Right cardiac atrium (tissue), 5 donors: ENCODE measurements at places on chromosomes 1 and 21.

- DNase-seq: no peak
These were observed 65.1 kb upstream of the DUSP10 start for GRCh38 chr1:221806984-221807383.

DNA sequence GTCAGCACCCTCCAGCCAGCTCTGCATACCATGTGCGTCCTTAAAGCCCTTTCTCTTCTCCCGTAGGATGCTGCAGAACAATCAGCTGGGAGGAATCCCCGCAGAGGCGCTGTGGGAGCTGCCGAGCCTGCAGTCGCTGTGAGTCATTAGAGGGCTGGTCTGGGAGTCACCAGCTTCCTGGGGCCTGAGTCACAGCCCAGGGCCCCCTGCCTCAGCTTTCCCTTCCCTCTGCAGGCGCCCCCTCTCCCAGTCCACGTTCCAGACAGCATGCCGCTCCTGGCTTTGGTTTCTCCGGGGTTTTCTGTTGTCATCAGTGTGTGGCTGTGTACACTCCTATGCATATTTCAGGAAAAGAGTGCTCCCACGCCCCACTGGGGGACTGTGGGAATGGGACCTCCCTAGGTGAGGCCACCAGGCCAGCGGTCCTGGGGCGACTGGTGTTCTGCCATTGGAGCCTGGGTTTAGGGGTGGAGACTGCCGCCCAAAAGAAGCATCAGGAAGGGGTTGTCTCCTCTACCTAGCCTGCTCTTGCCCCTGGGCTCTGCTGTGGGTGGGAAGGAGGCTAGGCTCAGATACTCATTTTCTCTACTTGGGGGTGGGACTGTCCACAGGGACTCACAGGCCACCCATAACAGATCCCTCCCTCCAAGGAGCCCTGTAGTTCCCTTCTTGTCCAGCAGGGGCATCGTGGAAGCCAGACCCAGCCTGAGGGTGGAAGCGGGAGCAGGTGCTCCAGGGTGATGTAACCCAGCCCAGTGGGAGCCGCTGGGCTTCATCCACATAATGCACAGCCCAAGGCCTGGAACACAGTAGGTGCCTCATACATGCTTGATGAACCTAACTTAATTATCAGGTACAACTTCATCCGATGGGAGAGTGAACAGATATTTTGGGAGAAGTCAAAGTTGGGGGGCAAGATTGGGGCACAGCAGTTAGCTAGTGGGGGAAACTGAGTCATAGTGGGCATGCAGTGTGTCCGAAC lies 42.5 kb downstream of the LGR6 start:
- peak; percentile 78 for DNase-seq

GRCh38 chr1:36298640-36299039 lies 7.5 kb upstream of the SH3D21 start:
- no peak for DNase-seq

DNA sequence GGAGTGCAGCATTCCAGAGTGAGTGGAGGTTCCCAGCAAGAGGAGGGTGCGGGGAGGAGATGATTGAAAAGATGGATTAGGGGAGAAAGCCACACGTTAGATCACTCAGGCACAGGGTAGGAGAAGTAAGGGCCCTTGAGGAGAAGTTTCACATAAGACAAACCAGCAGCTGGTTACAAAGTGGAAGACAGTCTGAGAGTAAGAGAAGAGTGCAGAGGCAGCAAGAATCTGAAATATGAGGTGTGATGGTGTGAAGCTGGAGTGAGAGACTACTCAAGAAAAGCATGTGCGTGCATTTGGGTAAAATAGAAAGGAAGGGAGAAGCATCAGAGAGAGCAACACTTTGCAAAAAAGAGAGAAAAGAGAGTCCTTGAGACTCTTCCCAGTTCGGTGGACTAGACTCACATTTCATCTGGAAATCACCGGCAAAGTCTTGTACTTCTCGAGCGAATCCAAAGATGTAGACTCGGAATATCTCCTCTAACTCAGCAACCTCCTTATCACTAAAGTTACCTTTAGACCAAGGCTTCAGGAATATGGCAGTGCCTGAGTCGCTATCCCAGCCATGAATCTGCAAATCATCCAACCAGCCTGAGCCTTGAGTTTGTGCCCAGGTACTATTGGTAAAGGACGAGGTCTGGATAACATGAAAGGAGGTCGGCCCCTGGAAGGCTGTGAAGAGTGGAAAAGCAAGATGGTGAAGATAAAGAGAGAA lies 783 bp downstream of the CD1B start:
- no peak for DNase-seq

GRCh38 chr1:202964791-202965410 lies 2.2 kb downstream of the CYB5R1 start:
- no peak for DNase-seq

GRCh38 chr1:95561346-95561745 lies 327.3 kb downstream of the RWDD3 start:
- no peak for DNase-seq

- no peak for DNase-seq
These were observed 20.6 kb upstream of the PLEKHA6 start for GRCh38 chr1:204380293-204380831.

GRCh38 chr21:33374450-33375096 lies 28.6 kb upstream of the IFNGR2 start:
- no peak for DNase-seq

DNA sequence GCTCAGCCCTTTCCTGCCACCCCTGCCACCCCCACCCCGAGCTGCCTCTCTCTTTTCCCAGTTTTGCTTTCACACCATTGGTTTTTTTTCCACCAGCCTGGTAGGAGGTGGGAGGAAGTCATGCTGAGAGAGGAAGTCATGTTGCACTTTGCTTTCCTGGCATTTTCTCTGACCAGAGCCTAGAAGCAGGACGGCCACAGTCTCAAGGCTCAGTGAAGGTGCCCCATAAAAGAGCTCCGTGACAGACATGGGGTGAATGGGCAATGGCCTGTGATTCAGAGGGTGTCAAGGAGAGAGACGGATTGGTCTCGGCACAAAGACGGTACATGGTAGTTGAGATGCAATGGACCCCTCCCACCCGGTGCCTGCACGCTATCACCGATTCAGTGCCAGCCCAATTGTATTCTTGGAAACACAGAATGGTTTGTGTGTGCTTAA lies 42.1 kb upstream of the DMRTB1 start:
- DNase-seq: no peak
